Karpas-422 (cell line): ENCODE measurements at places on chromosomes 3 and 15. TPM values are rescaled to one million over a fixed set of nuclear protein-coding genes. Genes with fewer than 3 reads are reported as not detected.

The GP9 gene
- total RNA-seq = not detected in 2 replicates

DNA sequence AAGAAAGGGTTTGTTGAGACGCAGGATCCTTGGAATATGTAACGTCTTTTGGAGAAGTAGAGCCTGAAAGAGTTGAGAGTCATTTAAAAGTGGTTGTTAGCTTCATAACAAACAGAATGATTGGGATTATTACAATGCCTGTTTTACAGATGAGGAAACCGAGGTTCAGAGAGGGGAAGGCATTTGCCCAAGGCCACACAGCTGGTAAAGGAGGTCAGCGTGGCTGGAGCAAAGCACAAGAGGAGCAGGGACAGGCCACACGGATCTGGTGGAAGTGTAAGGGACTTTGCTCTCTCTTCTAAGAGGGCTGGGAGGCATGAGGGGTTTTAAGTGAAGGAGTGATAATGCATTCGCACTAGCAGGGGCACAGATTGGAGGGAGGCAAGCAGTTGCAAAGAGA lies 6.2 kb upstream of the OXTR start:
- no peak for DNase-seq

The CRYBG3 gene
- 0.61 and 1.1 TPM in 2 replicates for total RNA-seq

GRCh38 chr15:69673291-69673881 lies 220.8 kb downstream of the RPLP1 start:
- no peak for DNase-seq

GRCh38 chr15:69107025-69107620 lies 53.3 kb upstream of the GLCE start:
- no peak for DNase-seq

GRCh38 chr3:55698831-55699230 lies 211.7 kb upstream of the WNT5A start:
- DNase-seq = no peak

DNA sequence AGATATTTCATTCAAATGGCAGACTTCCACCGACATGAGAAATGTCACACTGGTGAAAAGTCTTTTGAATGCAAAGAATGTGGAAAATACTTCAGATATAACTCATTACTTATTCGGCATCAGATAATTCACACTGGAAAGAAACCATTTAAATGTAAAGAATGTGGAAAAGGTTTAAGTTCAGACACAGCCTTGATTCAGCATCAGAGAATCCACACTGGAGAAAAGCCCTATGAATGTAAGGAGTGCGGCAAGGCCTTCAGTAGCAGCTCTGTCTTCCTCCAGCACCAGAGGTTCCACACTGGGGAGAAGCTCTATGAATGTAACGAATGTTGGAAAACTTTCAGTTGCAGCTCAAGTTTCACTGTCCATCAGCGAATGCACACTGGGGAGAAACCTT lies 8.6 kb upstream of the ZNF621 start:
- DNase-seq = no peak

The ISLR2 gene
- total RNA-seq = not detected in 2 replicates

DNA sequence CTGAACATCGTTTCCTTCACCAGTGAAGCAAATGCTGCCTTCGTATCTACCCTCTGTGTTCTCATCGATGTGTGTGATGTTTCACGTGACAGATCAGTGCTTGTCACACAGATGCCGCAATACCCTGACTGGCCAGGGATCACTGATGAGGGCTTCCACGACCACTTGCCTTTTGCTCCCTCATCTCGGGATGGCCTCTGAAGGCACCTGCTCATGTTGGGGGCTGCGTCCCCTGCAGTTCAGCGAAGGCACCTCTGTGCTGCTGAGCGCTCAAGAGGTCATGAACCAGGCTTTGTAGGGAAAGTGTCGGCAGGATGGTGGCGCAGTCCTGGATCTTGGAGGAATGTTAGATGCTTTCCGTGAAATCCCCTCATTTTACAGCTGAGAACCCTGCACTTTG lies 79.2 kb upstream of the KLF13 start:
- DNase-seq = no peak

The IFT80 gene
- 40.7 and 44.8 TPM in 2 replicates for total RNA-seq

DNA sequence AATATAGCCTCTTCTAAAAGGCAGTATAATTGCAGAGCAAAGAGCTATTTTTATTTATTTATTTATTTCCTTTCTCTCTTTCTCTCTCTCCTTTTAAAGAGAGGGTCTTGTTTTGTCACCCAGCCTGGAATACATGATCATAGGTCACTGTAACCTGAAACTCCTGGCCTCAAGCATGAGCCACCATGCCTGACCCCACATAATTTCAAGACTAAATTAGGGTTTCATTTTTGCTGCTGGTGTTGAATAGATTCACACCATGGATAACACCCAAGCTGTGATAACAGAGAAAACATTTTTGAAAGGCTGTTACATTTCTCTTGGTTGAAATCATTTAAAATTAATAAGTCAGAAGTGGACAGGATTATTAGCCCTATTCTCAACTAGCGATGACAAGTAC lies 131.6 kb downstream of the LEKR1 start:
- DNase-seq = no peak

DNA sequence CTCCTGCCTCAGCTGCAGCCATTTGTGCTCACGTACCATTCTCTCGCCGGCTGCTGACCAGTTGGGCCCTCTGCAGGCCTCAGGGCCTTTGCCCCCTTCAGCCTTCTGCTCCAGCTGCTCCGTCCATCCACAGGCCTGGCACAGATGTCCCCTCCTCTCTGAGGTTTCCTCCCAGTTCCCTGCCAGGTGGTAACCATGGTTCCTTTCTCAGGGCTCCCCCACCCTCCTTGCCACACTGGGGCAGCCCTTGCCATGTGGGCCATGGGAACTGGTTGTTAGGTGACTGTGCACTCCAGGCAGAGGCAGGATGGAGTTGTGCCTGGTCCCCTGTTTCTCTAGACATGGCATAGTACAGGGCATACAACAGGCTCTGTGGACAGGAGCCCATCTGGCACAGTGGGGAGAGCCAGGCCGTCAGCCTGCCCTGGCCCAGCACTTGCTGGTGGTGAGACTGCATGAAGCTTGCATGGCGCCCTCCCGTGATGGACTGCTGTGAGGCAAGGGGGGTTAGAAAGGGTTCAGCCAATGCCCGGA lies 148.9 kb downstream of the DNAJB8 start:
- DNase-seq = no peak

GRCh38 chr3:89560568-89560967 lies 453.1 kb downstream of the EPHA3 start:
- no peak for DNase-seq
